IPS DF 6.9 (cell line): ENCODE measurements at places on chromosomes 1 and 21.

DNA sequence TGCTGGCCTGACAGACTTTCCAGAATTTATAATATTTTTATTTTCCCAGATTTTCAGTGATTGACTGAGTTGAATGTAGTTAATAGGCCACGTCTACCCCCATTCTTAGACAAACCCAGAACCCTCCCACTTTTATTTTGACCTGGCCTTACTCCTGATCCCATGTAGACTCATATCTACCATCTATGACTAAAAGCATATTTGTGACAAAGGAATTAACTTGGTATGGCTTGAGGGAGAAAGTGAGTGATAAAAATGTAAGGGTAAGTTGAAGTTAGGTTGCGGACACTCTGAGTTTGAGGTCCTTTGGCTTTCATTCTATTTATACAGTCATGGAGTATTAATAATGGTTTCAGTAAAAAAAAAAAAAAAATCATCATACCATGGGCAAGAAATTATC is 168.4 kb downstream of the KCNK2 start:
- DNase-seq, result no peak

DNA sequence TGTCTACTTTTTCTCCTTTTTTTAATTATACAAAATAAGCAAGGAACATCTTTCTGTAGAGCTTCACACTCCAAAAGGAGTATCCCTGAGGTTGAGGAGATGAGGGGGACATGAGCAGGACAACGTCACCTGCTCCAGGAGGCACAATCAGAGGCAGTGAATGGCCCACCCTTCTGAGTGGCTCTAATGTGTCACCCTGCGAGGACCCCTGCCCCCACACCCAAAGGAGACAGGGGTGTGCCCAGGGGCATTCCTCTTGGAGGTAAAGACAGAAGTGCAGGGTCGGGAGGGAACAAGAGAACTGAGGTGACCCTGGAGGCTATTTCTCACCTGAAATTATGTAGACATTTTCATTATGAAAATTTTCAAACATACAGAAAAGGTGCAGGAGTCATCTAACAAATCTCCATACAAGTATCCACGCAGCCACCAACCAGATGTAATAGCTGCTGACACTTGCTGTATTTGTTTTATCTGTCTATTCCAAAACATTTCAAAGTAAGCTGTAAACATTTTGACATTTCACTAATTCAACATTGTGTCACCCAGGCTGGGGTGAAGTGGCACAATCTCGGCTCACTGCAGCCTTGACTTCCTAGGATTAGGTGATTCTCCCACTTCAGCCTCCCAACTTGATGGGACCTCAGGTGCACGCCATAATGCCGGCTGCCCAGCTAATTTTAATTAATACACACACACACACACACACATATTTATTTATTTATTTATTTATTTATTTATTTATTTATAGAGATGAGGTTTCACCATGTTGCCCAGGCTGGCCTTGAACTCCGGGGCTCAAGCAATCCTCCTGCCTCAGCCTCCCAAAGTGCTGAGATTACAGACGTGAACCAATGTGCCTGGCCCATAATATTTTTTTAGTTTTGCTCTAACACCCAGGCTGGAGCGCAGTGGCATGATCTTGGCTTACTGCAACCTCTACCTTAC is 70.7 kb downstream of the RUNX3 start:
- DNase-seq, result no peak

DNA sequence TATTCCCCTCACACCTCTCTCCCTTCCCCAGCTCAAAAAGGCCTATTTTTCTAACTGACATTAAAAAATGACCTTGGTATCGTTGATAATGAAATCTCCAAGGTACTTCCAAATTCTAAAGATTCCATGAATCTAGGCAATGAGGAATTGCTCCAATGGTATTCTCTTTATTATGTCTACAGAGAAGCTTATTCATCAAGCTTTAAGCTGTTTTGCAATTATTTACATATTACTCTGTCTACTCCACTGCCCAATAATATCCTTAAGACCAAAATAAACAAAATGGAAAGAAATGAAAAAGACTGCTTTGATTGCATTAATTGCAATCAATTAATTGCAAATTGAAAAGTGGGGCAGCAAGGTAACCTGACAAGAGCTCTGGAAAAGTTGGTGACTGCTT is 7.9 kb downstream of the PLPP3 start:
- no peak for DNase-seq

- DNase-seq, result no peak
Measured at GRCh38 chr1:203627851-203628200, 1.2 kb downstream of the ATP2B4 start.

DNA sequence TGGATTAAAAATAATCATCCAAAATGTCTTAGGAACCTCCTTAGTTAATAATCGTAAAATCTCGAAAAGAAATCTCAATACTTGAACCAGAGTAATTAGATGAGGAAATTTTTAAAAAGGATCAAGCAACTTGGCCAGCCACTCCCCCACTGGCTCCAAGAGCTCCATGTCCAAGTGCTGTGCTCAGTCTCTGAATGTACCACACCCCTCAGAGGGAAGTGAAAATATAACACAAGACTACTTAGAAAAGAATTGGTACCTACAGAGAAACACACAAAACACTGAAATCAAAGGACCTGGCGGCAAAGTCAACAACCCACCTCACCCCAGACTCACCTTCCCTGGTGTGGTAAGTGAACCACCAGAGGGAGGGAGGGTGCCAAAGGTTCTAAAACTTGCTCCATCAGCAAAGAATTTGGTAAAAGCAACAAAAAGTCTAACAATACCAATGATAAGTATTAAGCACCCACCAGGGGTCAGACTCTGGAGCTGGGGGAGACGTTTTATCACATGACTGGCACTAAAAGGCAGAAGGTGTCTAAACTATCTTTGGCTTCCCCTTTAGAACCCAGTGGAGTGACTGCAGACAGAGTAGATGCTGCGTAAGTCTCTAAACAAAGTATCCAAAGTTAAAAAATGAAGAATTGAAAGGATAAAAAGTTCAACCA is 14.0 kb downstream of the LBR start:
- DNase-seq, result no peak

- no peak for DNase-seq
Measured at GRCh38 chr1:92465256-92465647, 21.5 kb downstream of the GFI1 start.

DNA sequence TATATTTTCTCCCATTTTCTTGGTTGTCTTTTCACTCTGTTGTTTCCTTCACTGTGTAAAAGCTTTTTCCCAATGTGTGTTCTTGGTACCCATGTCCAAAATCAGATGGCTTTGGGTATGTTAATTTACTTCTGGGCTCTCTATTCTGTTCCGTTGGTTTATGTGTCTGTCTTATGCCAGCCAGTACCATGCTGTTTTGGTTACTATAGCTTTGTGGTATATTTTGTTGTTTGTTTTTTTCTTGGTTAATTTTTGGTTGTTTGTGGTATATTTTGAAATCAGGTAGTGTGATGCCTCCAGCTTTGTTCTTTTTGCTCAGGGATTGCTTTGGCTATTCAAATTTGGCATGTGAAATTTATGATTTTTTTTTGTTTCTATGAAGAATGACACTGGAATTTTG is 67.2 kb downstream of the SWT1 start:
- DNase-seq, result no peak

DNA sequence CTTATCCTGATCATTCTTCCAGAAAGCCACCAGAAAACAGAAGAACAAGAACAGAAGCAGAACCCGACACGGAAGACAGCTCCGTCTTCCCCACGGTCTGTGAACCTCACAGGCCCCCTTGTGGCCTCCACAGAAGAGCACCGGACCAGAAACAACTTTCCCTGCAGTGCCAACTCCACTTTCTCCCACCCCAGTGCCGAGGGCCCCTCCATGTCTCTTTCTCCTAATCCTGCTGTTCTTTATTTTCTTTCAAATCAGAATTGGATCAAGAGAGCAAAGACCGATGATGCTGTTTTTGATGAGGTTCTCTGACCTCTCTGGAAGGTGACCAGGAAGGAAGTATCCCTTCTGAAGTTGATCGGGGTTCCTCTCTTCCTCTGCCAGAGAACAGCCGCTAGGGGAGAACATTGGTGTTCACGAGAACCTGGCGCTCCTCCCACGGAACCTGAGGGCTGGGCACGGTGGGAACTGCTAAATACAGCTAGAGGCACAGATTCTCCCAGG is 58.9 kb upstream of the CTTNBP2NL start:
- DNase-seq, result no peak

GRCh38 chr1:66315671-66316070 is 218.3 kb upstream of the SGIP1 start:
- no peak for DNase-seq

GRCh38 chr1:199007423-199007822 is 368.6 kb downstream of the PTPRC start:
- DNase-seq, result no peak

GRCh38 chr1:178521241-178521640 is 8.3 kb downstream of the TEX35 start:
- no peak for DNase-seq

GRCh38 chr1:85047144-85047471 is 1.2 kb downstream of the MCOLN3 start:
- no peak for DNase-seq

- DNase-seq, result no peak
Measured at GRCh38 chr21:35987475-35987874, 72.9 kb downstream of the SETD4 start.

DNA sequence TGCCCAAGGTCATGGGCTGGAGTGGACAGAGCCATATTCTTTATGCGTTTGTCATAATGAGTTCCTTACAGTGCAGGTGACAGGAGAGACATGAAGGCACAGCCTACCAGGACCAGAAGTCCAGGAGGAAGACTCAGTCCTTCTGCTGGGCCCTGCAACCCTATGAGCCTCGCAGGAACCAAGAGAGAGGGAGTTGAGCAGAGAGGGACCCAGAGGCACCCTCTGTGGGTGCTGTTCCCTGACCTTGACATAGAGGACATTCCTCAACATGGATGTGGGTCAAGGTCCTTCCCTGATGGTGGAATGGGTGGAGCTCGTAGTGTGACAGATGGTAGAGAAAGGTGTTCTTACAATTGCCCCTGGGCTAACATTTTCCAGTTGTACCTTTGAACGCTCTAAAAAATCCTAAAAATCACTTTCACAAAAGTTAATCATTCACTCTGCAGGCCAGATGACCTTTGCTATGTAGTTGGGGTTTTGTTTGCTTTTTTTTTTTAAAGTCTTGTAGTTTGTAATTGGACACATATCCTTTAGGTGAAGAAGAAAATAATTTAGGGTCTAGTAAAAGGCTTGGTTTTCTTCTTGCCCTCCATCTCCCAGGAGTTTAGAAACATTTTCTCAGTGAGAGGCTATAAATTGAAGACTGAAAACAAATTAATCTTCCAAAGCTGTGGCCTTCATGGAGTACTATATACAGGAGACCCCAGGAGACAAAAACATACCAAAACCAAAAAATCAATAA is 41.9 kb downstream of the MAB21L3 start:
- DNase-seq, result no peak

GRCh38 chr1:235902677-235903542 is 36.2 kb upstream of the LYST start:
- no peak for DNase-seq

DNA sequence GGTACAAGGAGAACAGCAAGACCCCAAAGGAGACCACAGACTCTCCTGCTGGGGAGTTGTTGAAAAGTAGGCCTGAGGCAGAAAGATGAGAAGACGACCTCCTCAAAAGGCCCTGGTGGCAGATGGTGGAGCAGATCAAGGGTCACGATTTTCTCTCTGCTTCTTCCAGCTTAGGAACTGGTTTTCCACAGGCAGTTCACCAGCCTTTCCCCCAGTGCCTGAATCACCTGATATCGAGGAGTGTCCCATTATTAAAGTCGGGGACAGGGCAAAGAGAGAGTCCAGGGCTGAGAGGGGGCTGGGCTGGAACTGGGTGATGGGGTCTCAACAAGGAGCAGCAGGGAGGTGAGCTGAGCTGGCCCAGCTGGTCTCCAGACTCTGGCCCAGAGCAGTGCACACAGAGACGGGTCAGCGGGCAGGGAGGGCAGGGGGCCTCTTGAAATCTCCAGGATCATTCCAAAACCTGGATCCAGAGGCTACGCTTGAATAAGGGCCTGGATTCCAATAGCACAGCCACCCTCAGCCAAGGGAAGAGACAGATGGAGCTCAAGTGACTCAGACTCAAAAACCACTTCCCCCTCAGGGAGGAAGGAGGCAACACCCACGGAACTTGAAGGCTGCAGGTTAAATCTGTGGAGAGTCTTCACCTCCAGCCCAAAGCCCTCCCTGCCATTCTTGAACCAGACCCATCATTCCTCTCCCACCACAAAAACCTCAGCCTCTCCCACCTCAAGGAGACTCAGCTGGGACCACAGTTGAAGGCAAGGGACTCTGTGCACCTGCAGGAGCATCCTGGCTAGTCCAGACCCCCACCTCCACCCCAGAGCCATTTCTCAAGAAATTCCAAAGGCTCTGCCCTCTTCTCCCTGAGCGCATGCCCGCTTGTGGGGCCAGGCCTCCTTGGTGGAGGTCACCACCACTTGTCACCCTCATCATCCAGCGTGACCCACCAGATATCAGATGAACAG is at the start of gene S100A5:
Gene S100A5, minus strand, starts transcription at position 541 of the 968 bp plus-strand sequence. CDS start 743 bp downstream, outside the sequence.
- DNase-seq, result no peak

DNA sequence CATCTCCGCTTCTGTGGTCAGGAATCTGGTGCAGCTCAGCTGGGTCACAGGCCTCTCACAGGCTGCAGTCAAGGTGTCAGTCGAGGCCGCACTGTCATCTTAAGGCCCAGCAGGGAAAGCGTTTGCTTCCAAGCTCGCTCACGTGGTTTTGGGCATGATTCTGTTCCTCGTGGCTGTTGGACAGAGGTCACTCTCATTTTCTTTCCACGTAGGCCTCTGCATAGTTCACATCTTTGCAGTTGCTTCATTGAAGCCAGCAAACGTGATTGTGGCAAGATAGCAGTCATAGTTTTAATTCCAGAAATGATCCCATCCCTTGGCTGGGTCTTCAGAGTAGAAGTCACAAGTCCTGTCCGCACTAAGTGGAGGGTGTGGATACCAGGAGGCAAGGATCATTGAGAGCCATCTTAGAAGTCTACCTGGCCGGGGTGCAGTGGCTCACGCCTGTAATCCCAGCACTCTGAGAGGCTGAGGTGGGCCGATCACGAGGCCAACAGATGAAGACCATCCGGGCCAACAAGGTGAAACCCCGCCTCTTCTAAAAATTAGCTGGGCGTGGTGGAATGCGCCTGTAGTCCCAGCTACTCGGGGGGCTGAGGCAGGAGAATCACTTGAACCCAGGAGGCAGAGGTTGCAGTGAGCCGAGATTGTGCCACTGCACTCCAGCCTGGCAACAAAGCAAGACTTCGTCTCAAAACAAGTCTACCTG is 24.5 kb downstream of the NECAP2 start:
- no peak for DNase-seq

DNA sequence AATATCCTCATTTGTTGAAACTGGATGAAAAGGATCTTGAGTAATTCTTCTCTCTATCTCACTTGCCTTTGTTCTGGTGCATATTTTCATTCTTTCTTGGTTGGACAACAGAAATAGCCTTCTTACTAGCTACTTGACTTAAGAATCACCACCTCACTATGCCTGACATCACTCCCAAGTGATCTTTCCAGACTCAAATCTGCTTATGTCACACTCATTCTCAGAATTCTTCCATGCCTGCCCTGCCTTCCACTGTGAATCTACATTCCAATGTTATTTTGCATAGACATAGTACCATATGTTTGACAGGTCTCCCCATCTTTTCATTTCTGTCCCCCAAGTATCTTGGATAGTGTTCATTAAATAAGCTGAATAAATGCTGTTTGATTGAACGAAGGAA is 78.5 kb upstream of the DPYD start:
- no peak for DNase-seq

GRCh38 chr1:61268546-61269240 is 186.3 kb downstream of the NFIA start:
- no peak for DNase-seq
